ENCODE measurements at places on chromosomes 3 and 15.

- DNase-seq: no peak
Measured at GRCh38 chr15:46815765-46816164, 901.5 kb upstream of the SEMA6D start.

- no peak for DNase-seq
Measured at GRCh38 chr15:96888764-96889163, 558.3 kb downstream of the NR2F2 start.

DNA sequence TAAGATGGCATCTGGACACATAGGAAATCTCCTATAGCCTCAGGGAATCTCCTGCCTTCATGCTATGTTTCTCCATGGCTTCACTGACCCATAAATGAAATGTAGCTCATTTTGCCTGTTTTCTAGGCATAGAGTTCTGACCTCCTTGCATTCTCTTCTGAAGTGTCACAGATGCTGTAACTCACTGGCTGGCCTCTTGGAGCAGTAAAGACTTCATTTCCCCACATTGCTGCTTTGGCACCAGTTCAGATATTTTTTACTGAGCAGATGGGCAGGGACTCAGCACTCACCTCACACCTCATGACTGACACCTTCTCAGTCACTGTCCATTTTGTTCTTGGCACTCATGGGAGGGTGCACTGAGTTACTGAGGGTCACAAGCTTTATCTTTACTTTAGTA is 286.7 kb upstream of the TGFBR2 start:
- no peak for DNase-seq

GRCh38 chr3:81864272-81864671 is 102.8 kb upstream of the GBE1 start:
- no peak for DNase-seq

DNA sequence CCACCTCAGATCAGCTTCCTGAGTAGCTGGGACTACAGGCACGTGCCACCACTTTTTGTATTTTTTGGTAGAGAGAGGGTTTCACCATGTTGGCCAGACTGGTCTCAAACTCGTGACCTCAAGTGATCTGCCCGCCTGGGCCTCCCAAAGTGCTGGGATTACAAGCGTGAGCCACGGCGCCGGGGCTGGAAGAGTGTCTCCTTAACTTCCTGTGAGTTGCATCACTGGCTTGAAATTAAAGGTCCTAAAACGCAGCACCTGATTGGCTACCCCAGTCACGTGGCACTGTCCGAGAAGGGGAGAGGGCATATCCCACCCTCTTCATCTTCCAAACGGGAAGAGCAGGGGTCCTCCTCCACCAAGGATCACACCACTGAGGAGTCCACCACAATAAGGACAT is 5.5 kb upstream of the FAM174B start:
- DNase-seq: no peak

- no peak for DNase-seq
Measured at GRCh38 chr15:62407962-62408361, 242.9 kb upstream of the C2CD4B start.

GRCh38 chr3:59660852-59661625 is 611.2 kb upstream of the CFAP20DC start:
- DNase-seq: no peak

GRCh38 chr3:140922634-140923033 is 19.0 kb upstream of the SLC25A36 start:
- DNase-seq: no peak

GRCh38 chr15:62782071-62782841 is 260.3 kb upstream of the TPM1 start:
- DNase-seq: peak; percentile 64

DNA sequence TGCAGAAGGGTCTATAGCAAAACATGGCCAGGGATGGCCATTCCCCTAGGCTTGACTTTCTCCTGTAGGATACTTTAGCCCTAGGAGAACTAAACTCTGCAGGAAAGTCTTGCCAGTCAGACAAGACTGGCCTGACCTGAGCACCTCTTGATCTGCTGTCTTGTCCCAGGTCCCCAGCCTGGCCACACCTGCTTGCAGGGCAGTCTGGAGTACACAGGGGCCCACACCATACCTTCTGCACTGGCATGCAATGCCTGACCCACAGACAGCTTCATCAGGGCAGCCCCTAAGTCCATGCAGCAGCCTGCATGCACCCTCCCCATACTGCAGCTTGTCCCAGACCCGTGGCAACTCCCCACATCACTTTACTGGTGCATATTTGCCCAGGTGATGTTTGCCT is 204.6 kb downstream of the LRRC3B start:
- no peak for DNase-seq

- no peak for DNase-seq
Measured at GRCh38 chr3:25817107-25817506, 27.2 kb downstream of the OXSM start.

DNA sequence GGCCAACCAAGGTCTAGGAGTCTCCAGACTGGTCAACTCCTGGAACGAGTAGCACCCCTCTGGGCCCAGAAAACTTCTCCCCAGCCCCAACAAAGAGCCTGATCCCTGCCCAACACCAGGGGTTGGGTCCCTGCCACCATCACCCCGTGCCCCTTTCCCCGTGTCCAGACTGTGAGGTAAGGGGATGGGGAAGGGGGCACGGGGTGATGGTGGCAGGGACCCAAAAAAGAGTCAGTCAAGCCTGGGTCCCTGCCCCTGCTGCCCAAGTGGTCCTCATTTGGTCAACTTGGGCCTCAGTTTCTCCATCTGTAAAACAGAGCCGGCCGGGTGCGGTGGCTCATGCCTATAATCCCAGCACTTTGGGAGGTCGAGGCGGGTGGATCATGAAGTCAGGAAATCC is 1.1 kb upstream of the NBEAL2 start:
- DNase-seq: no peak

GRCh38 chr3:195060217-195060481 is 210.8 kb downstream of the XXYLT1 start:
- no peak for DNase-seq

DNA sequence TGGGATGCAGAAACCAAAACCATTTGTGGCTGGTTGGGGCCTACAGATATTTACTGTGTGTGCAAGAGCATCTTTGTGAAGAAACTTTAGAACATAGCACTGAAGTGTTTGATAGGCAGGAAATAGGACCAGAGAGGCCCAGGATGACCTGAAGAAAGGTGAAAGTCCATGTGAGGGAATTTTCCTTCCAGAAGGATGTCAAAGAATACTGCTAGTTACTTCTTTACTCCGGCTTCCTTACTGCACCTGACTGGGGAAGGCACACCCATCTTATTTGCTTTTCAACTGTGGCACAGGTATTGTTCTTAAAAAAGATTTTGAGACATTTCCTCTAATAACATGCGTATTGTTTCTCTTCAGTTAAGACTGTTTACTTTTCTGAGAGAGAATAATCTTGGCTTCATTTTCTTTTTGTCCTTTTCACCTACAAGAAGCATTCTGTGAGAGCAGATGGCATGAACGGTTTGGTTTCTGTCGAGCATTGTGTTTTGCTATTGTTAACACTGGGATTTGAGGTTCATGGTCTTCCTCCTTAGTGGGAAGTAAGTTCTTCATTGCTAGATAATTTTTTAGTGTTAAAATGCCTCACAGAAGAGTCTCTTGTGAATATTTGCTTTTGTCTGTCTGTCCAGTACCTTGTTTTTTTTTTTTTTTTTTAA is 71.5 kb downstream of the SLCO3A1 start:
- no peak for DNase-seq

DNA sequence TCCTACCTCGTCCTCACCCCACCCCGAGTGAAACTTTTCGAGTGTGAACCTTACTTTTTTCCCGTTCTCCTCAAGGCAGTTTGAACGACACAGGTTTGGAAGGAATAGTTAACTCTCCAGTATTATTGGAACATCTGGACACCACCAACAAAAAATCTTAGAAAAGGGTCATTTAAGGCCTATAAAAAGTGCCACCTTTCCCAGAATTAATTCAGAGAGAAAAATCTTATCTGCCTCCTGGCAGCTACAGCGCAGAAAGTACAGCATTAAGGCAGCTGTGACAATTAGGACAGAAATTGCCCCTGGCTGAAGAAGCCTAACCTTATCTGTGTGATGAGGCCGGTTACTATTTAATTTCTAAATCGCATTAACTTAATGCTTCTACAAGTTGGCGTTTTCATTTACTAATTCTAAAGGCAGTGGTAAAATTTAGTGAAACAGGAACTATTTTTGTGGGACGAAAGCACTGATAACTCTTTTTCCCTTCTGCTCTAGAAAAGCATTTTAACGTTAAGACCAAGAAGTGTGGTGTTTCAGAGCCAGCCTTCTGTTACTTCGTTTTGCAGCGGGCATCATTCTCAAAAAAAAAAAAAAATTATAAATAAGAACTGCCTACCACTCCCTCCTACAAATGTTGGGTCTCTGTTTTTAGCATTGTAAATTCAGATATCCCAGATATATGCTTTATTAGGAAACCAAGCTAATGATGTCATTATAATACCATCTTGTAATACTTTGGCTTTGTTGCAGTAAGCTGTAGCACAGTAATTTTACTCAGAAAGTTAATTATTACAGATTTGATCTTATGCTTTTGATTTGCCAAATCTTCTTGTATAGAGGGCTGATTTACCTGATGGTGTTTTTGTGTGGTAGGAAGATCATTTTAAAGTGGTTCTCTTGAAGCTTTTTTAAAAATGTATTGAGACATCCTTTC is 1.4 kb downstream of the ATP11B start:
- no peak for DNase-seq

- DNase-seq: no peak
Measured at GRCh38 chr3:66823009-66823397, 175.1 kb upstream of the KBTBD8 start.
